ENCODE measurements at places on chromosomes 3 and 15.
A peak's percentile ranks its signal among the peaks of the same experiment; 100 is the strongest.

- DNase-seq: no peak
- H3K36me3 ChIP-seq: no peaks in the 10 kb centered on the region
- no peak overlapping the region for H3K27ac ChIP-seq
- peaks cover 16% of the 10 kb centered on the region for H3K4me1 ChIP-seq
- H3K4me3 ChIP-seq: no peak overlapping the region
- H3K27me3 ChIP-seq: no peaks in the 10 kb centered on the region
Measured at GRCh38 chr15:80461356-80462095, 57.3 kb downstream of the ARNT2 start.

DNA sequence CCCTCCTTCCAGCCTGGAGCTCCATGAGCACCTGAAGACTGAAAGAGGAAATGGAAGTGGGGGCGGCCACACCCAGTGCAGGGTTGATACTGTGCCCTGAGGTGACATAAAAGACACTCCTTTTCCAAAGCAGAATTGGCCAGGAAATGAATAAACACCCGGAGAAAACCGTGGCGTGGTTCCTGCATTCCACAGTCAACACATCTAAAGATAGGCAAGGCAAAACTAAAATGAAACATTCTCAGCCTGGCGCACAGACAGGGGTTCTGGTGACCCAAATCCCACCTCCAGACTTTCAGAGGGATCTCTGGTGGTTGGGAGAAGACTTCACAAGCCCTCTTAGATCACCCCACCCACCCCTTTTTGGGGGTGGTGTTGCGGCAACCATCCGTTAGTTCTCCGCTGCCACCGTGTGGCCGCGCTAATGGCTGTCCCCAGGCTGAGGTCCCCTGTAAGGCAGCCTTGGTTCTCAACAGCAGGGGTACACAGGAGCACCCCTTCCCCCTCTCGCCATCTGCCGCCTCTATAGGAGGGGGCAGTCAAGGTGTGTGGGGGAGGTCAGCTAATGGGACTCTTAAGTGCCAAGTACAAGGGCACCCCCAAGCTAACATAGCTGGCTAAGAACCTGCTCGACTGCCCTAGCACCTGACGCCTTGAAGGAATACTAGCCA is 2.5 kb upstream of the MST1R start:
- no peaks in the 10 kb centered on the region for H3K27me3 ChIP-seq
- no peaks in the 10 kb centered on the region for H3K36me3 ChIP-seq
- DNase-seq: peak; percentile 72

DNA sequence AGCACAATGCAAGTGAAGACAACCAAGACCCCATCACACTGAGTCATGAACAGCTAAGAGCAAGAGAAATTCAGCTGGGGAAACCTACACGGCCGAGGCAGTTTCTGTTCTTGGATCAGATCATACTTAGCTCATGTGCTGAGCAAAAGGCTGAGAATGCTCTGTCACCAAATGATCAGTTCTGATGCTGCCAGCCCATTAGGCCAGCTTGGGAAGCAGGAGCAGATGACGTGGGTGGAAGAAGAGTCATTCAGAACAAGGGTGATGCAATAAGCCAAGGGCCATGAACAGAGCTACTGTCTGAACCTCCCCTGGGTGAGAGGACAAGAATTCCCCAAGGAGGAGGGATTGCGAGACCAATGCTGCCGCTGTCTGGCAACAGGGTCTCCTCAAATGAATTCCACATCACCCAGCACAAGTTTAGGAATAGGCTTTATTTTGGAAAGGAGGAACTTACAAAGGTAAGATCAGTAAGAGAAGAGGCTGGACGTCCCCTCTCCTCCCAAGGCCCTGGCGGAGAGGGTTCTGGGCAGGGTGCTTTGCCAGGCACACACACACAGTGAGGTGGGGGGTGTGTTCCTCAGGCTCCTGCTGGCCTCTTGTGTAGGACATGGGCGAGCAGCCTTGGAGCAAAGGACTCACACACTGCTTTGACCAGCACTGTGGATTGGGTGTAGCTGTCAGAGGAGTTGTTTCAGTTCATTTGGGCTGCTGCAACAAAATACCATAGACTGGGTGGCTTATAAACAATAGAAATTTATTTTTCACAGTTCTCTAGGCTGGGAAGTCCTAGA is 65.6 kb upstream of the CTXND1 start:
- H3K27me3 ChIP-seq: no peaks in the 10 kb centered on the region
- no peaks in the 10 kb centered on the region for H3K36me3 ChIP-seq
- H3K4me1 ChIP-seq: no peaks in the 10 kb centered on the region
- DNase-seq: no peak
- no peak overlapping the region for H3K27ac ChIP-seq

DNA sequence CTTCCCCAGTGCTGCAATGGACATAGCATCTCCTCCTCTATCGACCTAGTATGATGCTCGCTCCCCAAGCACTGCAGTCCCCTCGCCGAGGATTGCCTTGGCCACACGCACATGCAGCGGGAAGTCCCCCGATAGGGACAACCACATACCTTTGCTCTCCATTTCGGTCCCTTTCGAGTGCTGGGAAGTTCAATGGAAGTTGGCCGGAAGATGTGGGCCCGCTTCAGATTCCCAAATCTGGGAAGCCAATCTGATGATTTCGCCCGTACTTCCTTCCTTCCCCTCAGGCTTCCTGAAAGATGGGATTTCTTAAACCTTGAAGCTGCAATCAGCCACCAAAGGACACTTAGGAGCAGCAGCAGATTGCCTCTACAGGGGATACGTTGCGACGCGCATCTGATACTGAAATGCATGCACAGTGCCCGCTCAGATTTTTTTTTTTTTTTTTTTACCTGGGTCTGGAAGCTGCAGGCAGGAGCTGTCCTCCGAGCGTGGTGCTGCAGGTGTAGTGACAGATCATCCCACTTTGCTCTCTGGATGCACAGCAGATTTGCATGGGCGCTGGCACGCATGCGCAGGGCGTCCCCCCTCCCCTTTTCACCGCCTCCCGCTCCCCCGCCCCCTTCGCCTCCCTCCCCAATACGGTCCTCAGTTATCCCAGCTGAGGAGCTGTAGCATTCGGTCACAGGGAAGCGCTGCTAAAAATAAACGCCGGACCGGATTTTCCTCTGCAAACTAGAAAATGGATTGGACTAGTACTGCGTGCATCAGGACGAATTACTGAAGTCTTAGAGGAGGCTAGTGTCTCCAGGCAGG is at the start of gene FGF12:
Gene FGF12 (minus strand): TSS at position 510 of the 816 bp plus-strand sequence.
- no peaks in the 10 kb centered on the region for H3K36me3 ChIP-seq
- no peaks in the 10 kb centered on the region for H3K4me1 ChIP-seq
- no peak within 1 kb of the TSS for H3K4me3 ChIP-seq
- DNase-seq: peak; percentile 80
- H3K27me3 ChIP-seq: no peaks in the 10 kb centered on the region

All from Caco-2 (cell line).